ENCODE measurements at places on chromosomes 5 and 9.
A peak's percentile ranks its signal among the peaks of the same experiment; 100 is the strongest.

GRCh38 chr9:72262063-72262462 is 102.9 kb downstream of the ZFAND5 start:
- no peak for DNase-seq

GRCh38 chr9:91073049-91073810 is 271.6 kb downstream of the SYK start:
- DNase-seq: no peak

- DNase-seq: no peak
Measured at GRCh38 chr5:150765799-150766169, 7.0 kb upstream of the DCTN4 start.

- DNase-seq: no peak
Measured at GRCh38 chr9:124698265-124698664, 72.8 kb downstream of the NR6A1 start.

DNA sequence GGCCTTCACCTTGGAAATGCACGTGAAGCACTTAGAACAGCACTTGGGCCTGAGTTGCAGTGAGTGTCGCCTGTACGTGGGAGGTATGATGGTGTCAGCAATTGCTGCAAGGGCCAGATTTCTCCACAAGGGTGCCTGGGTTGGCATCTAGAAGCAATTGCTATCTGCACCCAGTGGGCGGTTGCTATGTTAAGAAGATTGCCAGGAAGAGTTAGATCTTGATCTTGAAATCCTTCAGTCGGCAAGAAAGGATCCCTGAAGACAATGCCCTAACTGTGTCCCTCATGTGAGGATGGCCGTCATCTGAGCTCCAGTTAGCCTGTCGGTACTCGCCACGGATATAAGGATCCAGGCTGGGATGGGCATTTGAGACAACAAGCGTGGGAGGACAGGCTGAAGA is 62.9 kb downstream of the MAMDC2 start:
- DNase-seq: no peak

GRCh38 chr5:69414885-69415583 is at the start of gene MARVELD2:
MARVELD2 (plus strand) TSS chr5:69415116; CDS start chr5:69419386, 4,270 bp downstream.
- no peak for DNase-seq

- DNase-seq: no peak
Measured at GRCh38 chr9:75108571-75108970, 20.3 kb downstream of the OSTF1 start.

DNA sequence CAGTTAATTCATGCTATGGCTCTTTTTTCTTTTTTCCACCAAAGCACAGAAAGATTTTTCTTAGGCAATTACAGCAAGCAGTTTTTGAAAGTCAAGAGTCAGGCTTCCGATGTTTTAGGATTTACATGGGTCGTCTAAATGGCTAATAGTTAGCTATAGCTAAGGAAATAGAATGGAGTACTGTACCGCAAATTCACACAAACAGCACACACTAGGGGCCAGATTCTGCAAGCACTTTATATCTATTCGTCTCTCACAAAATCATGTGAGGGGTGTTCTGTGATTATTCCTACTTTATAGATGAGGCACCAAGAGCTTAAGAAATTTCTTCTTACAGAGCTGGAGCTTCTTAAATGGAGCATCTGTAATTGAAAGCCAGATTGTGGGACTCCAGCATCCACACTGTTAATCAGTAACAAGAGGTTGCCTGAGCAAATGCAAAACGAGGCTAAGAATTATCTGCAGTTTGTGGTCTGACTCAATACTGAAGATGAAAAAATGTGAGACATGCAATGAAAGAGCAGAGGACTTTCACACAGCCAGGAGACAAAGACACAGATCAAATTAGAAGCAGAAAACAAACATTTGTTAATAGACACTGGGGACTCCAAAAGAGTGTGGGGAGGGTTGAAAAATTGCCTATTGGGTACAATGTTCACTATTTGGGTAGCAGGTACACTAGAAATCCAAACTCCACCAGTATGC is 62.7 kb upstream of the CTXN3 start:
- DNase-seq: no peak

DNA sequence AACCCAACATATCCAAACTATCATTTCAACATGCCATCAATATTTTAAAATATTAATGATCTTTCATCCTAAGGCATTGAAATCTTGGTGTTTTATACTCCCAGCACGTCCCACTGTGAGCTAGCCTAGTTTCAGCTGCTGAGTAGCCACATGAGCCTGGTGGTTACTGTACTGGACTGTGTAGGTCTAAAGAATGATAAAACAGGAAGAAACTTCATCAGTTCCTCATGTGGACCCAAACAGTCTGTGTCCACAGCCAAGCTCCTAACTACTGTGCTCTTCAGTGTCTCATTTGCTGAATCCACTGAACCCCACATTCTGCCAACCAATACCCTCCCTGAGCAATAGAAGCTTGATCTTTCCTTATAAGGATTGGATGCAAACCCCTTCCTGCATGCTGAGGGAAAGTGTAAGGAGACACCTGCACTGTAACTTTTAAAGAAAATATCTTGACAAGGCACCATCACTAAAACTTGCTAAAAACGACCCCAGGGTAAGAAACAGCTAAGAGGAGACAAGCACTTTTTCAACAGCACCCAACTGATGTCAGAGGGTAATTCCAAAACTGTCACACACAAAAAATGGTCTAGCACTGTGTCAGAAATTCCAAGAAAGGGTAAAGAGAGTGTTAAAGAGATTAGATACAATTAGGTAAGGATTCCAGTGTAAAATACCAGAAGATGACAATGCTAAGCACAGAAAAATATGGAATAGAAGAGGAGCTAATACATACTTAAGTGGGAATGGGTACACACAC is 126.9 kb downstream of the SPOCK1 start:
- DNase-seq: no peak

- peak; percentile 2 for DNase-seq
Measured at GRCh38 chr9:21434202-21435014, 5.8 kb upstream of the IFNA1 start.

DNA sequence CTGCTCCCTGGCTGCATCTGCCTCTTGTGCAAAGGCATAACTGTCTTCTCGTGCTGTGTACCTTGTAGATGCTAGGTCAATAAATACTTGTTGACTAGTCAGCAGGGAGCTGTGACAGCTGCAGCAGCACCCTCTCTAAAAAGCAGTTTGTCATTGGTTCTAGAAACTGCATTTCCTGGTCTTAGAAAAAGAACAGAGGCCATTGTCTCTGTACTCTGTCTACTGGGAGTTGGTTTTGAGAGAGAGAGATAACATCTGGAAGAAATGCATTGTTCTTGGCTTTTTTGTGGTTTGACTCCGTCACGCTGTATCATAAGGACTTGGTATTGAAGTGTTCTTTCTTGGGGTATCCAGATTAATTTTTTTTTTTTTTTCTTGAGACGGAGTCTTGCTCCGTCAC is 32.3 kb downstream of the SH3GLB2 start:
- DNase-seq: no peak

DNA sequence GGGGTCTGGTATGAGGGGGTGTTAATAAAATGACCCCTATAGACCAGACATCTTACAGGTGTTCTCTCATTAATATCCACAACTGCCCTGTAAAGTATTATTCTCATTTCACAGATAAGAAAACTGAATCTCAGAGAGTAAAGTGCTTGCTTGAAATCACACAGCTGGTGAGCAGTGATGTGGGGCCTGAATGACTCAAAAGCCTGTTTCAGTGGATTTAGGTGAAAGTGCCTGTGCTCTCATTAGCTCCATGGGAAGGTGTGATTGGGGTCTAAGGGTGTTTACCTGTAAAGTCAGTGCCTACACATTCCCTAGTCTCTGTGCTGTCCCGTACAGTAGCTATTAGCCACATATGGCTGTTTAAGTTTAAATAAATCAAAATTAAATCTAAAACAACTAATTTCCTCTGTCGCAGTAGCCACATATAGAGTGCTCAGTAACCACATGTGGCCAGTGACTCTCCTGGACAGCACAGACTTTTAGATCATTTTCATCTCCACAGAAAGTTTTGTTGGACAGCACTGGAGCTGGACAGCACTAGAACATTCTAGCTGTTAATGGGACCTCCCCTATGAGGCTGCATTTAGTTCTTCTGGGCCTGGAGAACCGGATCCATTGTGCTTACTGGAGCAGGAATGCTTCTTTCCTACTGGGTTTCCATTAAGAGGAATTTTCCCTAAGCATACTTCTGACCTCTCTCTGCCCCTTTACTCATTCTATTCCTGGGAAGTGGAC is 52.5 kb upstream of the SEMA6A start:
- DNase-seq: no peak
